ENCODE measurements at places on chromosomes 3 and 15. TPM values are rescaled to one million over a fixed set of nuclear protein-coding genes. Genes with fewer than 3 reads are reported as not detected.

The GRK7 gene
- not detected for total RNA-seq

The NR2E3 gene
- not detected for total RNA-seq

The DLL4 gene
- total RNA-seq: 24.1 TPM

The OR4F15 gene
- total RNA-seq: not detected

The FGD5 gene
- total RNA-seq: 49.4 TPM

The PPM1L gene
- 2.5 TPM for total RNA-seq
